ENCODE measurements at places on chromosomes 7 and 10.
A peak's percentile ranks its signal among the peaks of the same experiment; 100 is the strongest.

GRCh38 chr10:6409971-6410643 is 170.0 kb downstream of the PRKCQ start:
- no peak for DNase-seq

DNA sequence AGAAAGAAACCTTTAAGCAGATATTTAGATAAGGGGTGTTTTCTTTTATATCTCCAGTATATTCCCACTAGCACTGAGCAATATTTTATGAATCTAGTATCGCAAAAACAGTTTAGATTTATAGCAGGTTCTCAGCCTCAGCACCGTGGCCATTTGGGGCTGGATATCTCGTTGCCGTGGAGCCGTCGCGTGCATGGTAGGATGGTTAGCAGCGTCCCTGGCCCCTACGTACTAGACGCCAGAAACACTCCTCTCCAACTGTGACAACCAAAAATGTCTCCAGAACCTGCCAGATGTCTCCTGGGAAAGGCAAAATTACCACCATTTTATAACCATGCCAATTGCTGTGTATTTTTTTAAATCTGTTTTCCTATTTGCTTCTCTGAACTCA is 172.9 kb downstream of the CACNB2 start:
- DNase-seq: no peak

GRCh38 chr10:58723966-58724365 is 211.3 kb downstream of the BICC1 start:
- DNase-seq: no peak

- DNase-seq: no peak
Observed at GRCh38 chr10:129126982-129127381, 340.1 kb upstream of the MGMT start.

GRCh38 chr10:119427263-119427864 is 115.2 kb downstream of the RGS10 start:
- peak; percentile 7 for DNase-seq

DNA sequence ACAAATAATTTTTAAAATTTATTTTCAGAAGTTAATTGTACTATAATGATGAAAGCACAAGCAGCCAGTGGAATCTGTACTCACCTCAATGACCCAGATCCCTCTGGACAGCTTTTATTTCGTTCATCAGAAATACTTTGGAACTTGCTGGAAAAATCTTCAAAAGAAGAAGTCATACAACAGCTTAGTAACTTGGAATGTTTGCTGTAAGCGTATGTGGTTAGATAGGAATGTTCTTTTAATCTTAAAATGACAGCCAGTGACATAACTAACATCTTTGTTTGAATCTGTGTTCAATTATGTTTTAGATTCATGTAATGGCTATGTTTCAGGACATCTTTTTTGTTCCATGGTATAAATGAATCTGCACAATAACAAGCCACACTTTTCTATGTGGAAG is 26.8 kb downstream of the CFAP69 start:
- no peak for DNase-seq

GRCh38 chr7:3175285-3175902 is 125.7 kb upstream of the SDK1 start:
- peak; percentile 5 for DNase-seq

GRCh38 chr7:98418271-98418635 is 17.4 kb upstream of the BAIAP2L1 start:
- peak; percentile 22 for DNase-seq

GRCh38 chr7:38862666-38863065 is 46.3 kb downstream of the VPS41 start:
- DNase-seq: no peak

- no peak for DNase-seq
Observed at GRCh38 chr10:95339863-95340262, 49.1 kb upstream of the PDLIM1 start.

DNA sequence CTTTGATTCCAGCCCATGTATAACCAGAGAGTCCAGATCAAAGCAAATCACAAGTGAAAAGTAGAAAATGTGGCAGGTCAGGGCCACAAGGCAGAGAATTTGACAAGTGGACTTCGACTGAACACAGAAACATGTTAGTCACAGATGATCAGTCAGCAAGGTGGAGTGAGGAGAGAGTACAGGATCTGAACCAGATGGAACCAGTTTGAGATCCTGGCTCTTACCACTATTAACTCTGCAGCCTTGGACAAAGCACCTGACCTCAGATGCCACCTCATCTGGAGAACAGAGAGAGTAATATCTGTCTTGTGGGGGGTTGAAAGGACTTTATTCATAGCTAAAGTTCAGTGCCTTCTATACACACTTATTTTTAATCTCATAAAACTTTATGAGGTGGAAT is 4.4 kb downstream of the MRLN start:
- DNase-seq: no peak

GRCh38 chr7:100888988-100889750 is at the start of gene UFSP1:
Gene UFSP1 (minus strand): TSS chr7:100889715. CDS start chr7:100889271, 444 bp downstream.
- DNase-seq: no peak

DNA sequence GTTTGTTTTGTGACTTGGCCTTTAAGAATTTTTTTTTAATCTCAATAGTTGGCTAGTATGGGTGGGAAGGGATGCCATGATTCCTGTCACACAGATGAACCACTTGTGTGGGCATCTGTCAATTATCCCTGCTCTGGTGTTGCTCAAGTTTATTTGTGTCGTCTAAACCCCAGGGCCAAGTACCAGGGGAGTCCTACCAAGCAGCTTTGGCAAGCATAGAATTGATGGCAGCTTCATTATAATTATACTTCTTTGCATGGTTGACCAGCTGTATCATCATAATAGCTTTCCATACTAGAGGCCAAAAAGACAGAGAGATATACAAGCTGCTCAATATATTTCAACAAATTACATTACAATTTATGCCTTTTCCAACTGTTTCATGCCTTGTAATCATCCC is 30.4 kb downstream of the SUGCT start:
- no peak for DNase-seq

- DNase-seq: no peak
Observed at GRCh38 chr7:4667776-4668509, 14.2 kb upstream of the FOXK1 start.

- DNase-seq: peak; percentile 71
Observed at GRCh38 chr7:32204361-32205018, 134.3 kb upstream of the PDE1C start.

Data from aorta (tissue), 5 donors.